ENCODE measurements at places on chromosomes 12 and 14.
A peak's percentile ranks its signal among the peaks of the same experiment; 100 is the strongest.

DNA sequence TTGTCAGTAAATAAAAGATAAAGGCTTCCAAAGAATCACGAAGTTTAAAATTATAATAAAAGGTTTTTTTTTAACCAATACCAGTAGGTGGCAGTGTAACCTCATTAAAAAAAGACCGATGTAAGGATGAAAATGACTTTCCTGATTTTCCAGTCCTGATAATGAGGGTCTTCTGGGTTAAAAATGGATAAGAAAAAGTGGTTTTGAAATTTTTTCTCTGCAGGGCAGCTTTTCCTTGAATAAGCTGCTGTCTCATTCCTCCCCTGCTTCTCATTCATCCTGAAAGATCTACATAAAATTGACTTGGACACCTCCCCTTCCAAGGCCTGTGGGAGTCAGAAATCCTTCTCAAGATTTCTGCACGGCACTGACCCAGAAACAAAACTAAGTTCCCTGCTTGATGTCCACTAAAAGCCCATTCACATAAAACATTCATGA is 58.9 kb upstream of the FBXO33 start:
- H3K27me3 ChIP-seq: no peaks in the 10 kb centered on the region
- no peak overlapping the region for H3K27ac ChIP-seq
- no peak overlapping the region for H3K4me3 ChIP-seq
- H3K4me1 ChIP-seq: no peaks in the 10 kb centered on the region
- H3K36me3 ChIP-seq: no peaks in the 10 kb centered on the region

GRCh38 chr14:71752111-71752738 is 180.0 kb upstream of the RGS6 start:
- H3K36me3 ChIP-seq: peaks cover 6% of the 10 kb centered on the region
- H3K27ac ChIP-seq: no peak overlapping the region
- peaks cover 3% of the 10 kb centered on the region for H3K4me1 ChIP-seq
- no peak for DNase-seq

GRCh38 chr12:77861317-77861716 is 30.6 kb downstream of the NAV3 start:
- no peak overlapping the region for H3K4me3 ChIP-seq
- no peak for DNase-seq
- H3K27ac ChIP-seq: no peak overlapping the region
- H3K27me3 ChIP-seq: no peaks in the 10 kb centered on the region

GRCh38 chr12:29962276-29963035 is 178.7 kb upstream of the TMTC1 start:
- no peak for DNase-seq
- H3K27me3 ChIP-seq: no peaks in the 10 kb centered on the region
- H3K36me3 ChIP-seq: no peaks in the 10 kb centered on the region

- peak; percentile 57 for DNase-seq
- H3K27me3 ChIP-seq: no peaks in the 10 kb centered on the region
- peak overlapping the region; percentile 53 for H3K27ac ChIP-seq
- no peak overlapping the region for H3K4me3 ChIP-seq
Observed at GRCh38 chr12:112183141-112184021, 58.0 kb downstream of the TRAFD1 start.

Measured in activated CD4-positive, alpha-beta T cell treated with anti-CD3 and anti-CD28 coated beads for 36 hours (primary cell).